ENCODE measurements at places on chromosomes 16 and 17.

DNA sequence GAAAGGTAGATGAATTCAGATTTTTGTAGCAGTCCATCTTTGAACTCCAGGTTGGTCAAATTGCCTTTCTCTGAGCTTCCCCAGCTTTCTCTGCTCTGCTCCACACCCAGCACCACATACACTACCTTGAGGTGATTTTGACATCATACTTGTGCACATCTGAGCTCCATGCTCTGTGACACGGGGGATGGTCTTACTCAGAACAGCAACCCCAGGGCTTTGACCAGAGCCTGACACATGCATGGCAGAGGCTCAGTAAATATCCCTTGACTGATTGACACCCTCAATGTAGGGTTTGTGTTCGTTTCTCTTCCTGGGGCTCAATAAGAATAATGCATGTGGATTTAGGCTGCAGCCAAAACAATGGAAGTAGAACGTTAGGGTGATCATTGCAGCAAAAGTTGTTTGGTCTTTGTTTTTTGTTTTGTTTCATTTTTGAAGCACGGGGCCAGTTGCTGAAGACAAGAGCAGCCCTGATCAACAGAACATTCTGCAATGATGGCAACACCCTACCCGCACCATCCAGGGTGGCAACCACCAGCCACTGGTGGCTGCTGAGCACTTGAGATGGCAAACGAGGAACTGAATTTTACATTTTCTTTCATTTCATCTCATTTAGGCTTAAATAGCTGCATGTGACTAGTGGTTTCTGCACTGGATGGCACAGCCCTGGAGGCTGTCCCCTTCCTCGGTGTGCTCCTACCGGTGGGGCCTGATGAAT is 224.8 kb upstream of the TNRC6C start:
- no peak for DNase-seq

DNA sequence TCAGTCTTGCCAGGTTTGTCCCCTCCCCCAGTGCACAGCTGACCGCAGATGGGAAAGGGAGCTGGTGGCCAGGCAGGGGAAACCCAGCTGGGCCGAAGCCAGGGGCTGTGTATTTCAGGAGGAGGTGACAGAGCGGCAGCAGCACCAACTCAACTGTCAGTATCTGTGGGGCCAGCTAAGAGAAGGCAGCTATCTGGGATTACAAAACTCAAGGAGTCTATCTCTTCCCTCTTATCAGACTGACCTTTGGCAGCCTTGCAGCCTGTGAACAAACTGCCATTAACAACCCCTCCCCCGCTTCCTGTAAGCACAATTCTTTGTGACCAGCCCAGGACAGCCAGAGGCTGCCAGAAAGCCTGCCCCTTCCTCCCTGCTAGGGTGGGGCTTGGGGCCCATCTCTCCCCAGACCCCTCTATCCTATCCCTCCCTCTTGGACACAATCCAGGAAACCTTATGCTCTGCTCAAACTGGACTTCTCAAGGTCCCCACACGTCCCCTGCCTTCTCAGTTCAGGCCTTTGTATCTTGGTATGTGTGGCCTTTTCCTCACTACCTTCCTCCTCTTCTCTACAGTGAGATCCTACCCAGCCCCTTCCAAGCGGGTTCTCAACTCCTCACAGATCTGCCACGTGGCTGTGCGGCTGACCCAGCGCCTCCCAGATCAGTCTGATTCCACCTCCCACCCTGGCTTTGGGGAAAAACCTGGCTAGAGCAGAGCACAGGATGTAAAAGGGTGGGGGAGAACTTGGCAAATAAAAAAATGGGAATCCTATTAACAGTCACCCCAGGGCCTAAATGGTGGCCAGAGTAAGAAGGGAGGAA is 10.5 kb downstream of the ST3GAL2 start:
- DNase-seq = peak; percentile 44

DNA sequence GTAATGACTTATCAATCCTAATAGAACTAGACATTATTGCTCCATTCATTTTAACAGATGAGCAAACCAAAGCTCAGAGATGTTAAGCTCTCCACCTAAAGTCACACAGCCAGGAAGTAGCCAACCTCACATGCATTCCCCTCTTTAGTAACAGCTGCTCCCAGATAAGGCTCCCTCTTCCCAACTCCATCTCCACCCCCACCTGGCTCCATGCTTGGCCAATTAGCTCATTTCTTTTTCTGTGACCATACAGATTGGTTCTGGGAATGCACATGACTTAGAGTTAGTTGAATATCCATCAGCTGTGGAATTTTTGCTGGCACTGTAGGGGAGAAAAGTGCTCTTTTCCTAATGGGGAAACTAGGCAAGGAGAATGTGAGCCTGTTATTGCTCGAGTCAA is 13.0 kb downstream of the CBLN1 start:
- no peak for DNase-seq

GRCh38 chr17:72393553-72393952 is 272.7 kb downstream of the SOX9 start:
- no peak for DNase-seq

- DNase-seq = no peak
Observed at GRCh38 chr16:25959221-25959620, 267.5 kb downstream of the HS3ST4 start.

GRCh38 chr16:54503011-54503855 is 216.6 kb upstream of the IRX3 start:
- no peak for DNase-seq

- DNase-seq = no peak
Observed at GRCh38 chr16:85153046-85153445, 40.8 kb upstream of the CIBAR2 start.

- no peak for DNase-seq
Observed at GRCh38 chr16:74046524-74046923, 250.1 kb upstream of the PSMD7 start.

- no peak for DNase-seq
Observed at GRCh38 chr16:57892447-57893096, 78.4 kb downstream of the CNGB1 start.

GRCh38 chr17:37089956-37090355 is 141.2 kb downstream of the AATF start:
- peak; percentile 69 for DNase-seq

- DNase-seq = no peak
Observed at GRCh38 chr17:17129466-17129865, 76.7 kb downstream of the PLD6 start.
